ENCODE measurements at places on chromosomes 5 and 9.

- DNase-seq = no peak
These were observed 481.6 kb downstream of the SPATA31A7 start for GRCh38 chr9:61671276-61671973.

- no peak for DNase-seq
These were observed 52.2 kb upstream of the DAB2IP start for GRCh38 chr9:121598965-121599871.

- DNase-seq = no peak
These were observed 6.0 kb downstream of the LARP1 start for GRCh38 chr5:154761046-154761736.

DNA sequence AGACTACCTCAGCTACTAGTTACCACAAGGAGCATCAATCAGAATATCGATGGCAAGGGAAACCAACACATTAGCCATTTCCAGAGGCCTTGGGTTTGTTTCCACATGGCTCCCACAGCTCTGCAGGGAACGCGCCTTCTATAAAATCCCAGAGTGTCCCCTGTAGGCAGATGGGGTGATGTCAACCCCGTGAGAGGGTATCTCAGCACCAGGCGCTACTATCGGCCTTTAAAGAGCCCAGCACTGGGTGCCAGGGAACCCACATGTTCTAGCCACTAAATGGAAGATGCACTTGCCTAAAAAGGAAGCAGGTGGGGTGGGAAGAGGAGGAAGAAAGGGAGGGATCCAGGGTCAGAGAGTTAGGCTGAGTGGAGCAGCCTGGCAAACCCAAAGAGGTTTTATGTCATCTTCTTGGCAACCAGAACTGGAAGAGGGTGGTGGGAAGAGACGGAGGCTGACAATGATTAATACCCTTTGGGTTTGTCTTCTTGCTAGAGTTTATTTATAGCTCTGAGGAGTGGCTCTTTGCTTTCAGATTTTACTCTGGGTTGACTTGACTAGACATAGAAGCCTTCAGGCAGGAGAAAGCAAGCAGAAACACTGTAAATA lies 19.9 kb downstream of the MACROH2A1 start:
- DNase-seq = no peak

All from pulmonary artery endothelial cell (primary cell).